ENCODE measurements at places on chromosomes 4 and X.

DNA sequence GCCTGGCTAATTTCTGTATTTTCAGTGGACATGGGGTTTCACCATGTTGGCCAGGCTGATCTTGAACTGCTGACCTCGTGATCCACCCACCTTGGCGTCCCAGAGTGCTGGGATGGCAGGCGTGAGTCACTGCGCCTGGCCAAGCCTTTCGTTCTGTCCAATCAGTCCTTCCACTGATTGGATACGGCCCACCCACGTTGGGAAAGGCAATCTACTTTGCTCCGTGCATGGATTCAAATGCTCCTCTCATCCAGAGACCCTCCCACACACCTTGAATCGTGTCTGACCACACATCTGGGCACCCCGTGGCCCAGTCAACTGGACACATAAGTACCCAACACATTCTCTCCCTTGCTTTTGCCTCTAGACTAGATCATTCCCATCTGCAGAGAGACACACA lies 74.9 kb downstream of the CRLF2 start:
- no peak for DNase-seq

GRCh38 chr4:169968999-169969398 lies 57.2 kb downstream of the MFAP3L start:
- DNase-seq, result no peak

- DNase-seq, result no peak
These were observed 980.9 kb upstream of the DIAPH2 start for GRCh38 chrX:95703696-95704095.

- DNase-seq, result no peak
These were observed 95.2 kb upstream of the LNX1 start for GRCh38 chr4:53686521-53686920.

- no peak for DNase-seq
These were observed 19.7 kb upstream of the BBS12 start for GRCh38 chr4:122712782-122713181.

- peak; percentile 8 for DNase-seq
These were observed 242.9 kb upstream of the PITX2 start for GRCh38 chr4:110865611-110866259.

- DNase-seq, result peak; percentile 0
These were observed 70.2 kb upstream of the BRWD3 start for GRCh38 chrX:80879916-80880315.

GRCh38 chrX:72005046-72005445 lies 94.4 kb downstream of the NHSL2 start:
- no peak for DNase-seq

DNA sequence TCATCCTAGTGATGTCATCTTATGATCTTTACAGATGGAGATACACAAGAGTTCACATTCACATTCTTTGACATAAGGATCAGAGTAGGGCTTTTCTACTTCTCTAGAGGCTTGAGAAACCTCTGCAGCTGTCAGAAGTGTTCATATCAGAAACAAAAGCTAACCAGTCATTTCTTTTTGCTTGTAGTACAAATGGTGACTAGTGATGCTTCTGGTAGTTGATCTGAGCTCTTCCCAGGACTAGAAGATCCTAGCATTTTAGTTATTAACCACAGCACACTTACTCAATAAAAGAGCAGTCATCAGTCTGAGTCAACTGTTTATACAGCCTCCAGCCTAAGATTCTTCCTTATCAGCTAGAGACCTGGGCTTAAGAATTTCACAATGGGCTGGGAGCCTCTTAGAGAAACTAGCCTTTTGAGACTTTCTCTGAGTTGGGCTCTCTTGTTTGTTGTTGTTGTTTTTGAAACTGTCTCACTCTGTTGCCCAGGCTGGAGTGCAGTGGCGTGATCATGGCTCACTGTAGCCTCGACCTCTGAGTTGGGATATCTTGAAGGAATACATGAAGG lies 84.1 kb downstream of the TMEM164 start:
- no peak for DNase-seq

GRCh38 chr4:40152637-40153036 lies 44.2 kb upstream of the RHOH start:
- no peak for DNase-seq
